Kidney capillary endothelial cell (primary cell): ENCODE measurements at places on chromosomes 2 and 18.

GRCh38 chr2:41963661-41964525, 83.9 kb upstream of the PKDCC start:
- DNase-seq: no peak

GRCh38 chr2:101960819-101961337, 30.9 kb upstream of the IL1R2 start:
- DNase-seq: no peak

DNA sequence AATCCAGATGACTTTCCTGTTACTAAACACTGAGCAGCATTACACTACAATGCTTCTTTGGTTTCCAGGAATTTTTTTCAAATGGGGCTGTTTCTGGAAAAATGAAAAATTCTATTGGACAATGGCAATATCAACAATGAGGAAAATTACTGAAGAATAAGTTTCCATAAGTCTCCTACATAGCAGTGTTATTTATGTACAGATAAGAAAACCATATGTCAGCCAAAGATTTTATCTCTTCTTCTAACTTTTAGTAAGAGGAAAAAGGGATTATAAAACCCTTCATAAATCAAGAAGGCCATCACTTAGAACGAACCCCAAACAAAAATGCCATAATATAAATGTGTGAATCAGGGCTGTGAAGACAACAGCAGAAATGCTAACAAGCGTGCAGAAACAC, 31.6 kb upstream of the NOSTRIN start:
- no peak for DNase-seq

DNA sequence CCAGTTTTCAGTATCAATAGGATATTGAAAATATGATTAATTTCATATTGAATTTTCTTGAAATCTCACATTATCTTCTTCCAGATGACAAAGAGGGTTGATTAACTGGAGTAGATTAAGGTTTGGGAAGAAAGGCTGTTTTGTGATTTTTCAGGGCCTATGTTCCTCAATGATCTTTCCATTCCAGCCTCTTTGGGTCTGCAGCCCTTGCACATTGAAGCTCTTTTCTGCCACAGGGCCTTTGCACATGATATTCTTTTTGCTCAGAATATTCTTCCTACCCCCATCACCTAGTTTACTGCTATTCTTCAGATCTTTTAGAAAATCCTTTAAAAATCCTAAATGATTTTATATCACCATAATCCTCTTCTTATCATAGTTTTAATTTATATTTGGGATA, 449.6 kb downstream of the PLCL1 start:
- no peak for DNase-seq

GRCh38 chr18:46155641-46156051, 51.5 kb downstream of the HAUS1 start:
- DNase-seq: peak; percentile 58

GRCh38 chr2:98108110-98108509, 21.1 kb downstream of the VWA3B start:
- no peak for DNase-seq

DNA sequence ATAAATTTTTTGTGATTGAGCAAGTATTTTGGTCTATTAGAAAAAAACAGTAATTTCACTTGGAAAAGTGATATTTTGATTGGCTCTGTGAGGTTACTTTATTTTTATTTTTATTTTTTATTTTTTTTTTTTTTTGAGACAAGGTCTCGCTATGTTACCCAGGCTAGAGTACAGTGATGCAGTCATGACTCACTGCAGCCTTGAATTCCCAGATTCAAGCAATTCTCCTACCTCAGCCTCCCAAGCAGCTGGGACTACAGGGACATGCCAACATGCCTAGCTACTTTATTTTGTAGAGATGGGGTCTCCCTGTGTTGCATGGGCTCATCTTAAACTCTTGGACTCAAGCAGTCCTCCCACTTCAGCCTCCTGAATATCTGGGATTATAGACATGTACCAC, 60.9 kb upstream of the MGAT5 start:
- DNase-seq: no peak

DNA sequence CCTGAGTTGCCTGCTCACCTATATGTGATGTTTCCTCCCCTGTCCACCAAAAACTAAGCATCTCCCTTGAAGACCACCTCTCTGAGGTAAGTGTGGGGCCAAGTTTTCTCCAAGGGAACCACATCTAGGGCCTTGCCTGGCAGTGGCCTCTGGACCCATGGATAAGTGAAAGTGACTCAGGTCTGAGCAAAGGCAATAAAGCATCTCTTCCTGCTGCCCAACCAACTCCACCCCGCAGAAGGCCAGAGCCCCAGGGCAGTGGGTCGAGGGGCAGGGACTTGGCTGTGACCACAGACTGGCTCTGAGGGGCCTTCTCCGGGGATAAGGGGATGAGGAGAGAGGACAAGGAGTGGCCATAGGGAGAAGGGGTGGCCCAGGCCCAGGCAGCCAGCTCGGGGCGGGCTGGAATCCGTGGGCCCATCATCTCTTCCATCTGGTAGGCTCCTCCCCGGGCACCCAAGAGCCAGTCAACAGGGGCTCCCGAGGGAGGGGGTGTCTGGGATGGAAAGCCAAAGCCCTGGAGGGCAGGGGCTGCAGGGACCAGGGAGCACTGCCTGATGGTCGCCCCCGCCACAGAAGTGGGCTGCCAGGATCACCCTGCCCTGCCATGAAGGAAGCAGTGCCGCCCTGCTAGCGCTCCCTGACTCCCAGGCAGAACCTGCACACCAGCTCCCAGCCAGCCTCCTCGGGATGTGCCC, 33.4 kb downstream of the EMX1 start:
- no peak for DNase-seq

- no peak for DNase-seq
Measured at GRCh38 chr2:201866643-201867473, 60.5 kb downstream of the CDK15 start.

DNA sequence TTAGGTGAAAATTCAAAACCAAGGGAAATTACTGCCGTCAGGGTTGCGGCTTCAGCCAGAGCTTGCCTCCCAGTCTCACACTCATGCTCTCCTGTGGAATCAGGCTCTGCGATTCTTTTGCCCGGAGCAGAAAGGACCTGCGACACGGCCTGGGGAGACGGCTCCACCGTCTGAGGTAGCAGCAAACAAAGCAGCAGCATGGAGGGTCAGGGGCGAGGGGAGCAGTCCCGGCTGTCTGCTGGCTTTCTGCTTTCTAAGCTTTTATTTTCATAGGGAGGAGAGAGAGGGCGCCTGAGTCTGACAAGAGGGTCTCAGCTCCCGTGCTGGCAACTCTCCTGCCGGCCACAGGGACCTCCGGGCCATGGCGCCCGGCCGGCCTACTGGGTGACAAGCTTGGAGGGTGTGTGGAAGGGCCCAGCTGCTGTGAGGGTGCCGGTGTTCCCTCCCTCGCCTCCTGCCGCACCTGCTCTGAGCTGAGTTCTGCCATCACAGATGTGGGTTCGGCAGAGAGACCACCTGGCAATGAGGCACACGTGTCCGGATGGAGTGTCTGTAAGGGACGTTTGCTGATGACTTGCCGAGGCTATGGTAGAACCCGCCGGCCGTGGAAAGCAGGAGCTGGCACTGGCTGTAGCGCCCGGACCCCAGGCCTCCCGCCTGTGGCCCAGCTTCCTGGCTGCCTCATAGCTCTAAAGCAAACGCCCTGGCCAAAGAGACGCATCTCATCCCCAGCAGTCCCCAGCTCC, 66.2 kb upstream of the CTDP1 start:
- DNase-seq: no peak

GRCh38 chr2:152453129-152453911, 118.3 kb downstream of the FMNL2 start:
- DNase-seq: no peak

DNA sequence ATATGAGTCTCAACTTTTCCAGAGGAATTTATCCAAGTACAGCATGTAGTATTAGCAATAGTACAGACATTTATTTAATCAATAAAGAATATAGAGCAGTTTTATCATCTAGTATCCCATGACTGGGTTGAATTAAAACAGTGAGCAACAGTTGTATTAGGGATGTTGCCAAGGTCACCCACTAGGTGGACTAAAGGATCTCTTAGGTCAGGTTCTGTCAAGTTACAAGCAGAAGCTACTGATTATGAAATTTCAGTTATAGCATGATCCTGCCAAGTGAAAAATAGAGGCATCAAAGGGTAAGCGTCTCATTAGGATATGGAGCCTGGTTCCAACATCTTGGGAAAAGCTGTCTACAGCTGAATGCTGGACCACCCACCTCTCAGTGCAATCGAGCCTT, 52.1 kb upstream of the LAPTM4A start:
- DNase-seq: peak; percentile 46
